ENCODE measurements at places on chromosomes 16 and 17. TPM values are rescaled to one million over a fixed set of nuclear protein-coding genes. Genes with fewer than 3 reads are reported as not detected.

- no peak for DNase-seq
Measured at GRCh38 chr17:29847527-29848400, 82.3 kb downstream of the SSH2 start.

GRCh38 chr16:48619547-48619946 is 9.6 kb upstream of the N4BP1 start:
- no peak for DNase-seq

GRCh38 chr17:63697341-63698286 is 2.3 kb downstream of the LIMD2 start:
- DNase-seq = peak; percentile 73

DNA sequence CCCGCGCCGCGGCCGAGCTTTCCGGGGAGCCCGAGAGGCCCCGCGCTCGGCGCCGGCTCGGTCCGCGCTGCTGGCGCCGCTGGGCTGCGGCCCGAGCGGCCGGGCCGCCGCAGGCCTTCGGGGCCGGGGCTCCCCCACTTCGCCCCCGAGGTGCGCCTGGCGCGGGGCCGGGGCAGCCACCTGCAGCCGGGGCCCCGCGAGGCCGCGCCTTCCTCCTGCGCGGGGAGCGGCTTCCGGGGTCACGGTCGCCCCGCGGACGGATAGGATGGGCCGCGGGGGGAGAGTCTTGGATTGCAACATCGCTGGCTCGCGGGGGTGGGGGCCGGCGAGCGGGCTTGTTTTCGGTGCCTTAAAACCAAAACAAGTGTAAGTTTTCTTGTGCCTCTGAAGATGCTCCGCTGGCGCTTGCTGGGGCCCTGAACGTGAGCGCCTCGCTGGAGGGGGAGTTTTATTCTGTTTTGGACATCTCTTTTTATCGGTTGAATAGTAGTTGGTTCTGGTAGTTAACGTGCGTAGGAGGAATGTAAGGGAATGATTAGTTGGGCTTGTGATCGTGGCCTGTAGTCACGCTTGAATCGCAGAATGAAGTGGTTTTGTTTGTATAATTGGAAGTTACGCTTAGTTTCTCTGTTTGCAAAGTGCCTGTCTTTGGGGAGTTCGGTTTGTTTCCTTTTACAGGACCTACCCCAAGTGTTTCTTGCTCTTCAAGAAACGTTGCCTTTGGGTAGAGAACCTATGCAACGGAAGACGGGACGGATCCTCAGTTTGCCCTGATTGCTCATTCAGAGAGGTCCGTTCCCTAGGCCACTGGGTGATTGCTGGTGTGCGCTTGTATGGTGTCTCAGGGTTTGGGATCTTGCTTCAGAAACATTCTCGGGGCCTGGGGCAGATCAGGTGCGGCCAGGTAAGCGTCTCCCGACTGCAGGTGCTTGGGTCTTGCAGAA is 724 bp downstream of the UBE2I start:
- DNase-seq = peak; percentile 65

- DNase-seq = peak; percentile 46
Measured at GRCh38 chr16:3938843-3939624, 58.5 kb upstream of the CREBBP start.

DNA sequence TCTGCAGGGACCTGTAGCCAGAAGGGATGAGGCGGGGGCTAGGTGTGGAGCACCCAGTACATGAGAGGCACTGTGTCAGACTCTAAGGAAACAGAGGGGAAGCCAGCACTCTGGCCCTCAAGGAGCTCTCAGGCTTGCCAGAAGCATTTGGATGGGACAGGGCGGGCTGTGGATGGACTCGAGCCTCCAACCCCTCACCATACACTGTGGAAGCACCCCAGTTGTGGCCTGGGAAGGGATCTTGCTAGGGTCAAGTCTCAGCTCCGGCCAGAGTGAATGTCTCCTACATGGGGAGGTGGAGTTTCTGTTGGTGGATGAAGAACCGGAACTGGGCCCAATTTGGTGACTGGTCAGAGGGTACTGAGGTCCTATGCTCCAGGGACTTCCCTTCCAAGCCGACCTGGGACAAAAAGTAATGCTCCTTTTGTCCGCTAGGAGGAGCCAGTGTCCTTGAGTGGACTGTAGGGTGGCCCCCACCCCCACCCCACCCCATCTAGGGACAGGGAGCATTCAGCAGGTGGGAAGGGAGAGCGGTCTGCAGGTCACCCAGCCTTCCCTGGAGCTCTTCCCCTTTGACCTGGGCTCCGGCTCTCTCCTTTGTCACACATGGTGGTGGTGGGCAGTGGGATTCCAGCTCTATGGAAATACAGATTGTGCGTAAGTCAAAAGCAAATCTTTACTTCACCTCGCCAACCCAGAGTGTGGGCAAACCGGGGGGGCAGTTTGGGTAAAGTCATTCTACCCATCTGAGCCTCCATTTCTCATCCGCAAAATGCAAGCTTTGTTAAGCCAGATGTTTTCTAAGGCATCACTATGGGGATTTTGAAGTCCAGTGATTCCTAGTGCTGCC is 20.4 kb upstream of the PHB1 start:
- peak; percentile 48 for DNase-seq

DNA sequence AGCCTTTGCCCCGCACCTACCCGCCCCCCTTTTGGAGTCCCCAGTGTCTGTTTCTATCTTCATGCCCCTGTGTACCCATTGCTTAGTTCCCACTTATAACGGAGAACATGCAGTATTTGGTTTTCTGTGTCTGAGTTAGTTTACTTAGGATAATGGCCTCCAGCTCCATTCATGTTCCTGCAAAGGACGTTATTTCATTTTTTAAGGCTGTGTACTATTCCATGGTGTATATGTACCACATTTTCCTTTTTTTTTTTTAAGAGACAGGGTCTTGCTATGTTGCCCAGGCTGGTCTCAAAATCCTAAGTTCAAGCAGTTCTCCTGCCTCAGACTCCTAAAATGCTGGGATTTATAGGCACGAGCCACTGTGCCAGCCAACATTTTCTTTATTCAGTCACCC is 4.1 kb upstream of the TGFB1I1 start:
- no peak for DNase-seq

Gene MAP2K6
- 83.3 TPM for total RNA-seq

- peak; percentile 78 for DNase-seq
Measured at GRCh38 chr16:89565506-89566372, 5.3 kb downstream of the RPL13 start.

DNA sequence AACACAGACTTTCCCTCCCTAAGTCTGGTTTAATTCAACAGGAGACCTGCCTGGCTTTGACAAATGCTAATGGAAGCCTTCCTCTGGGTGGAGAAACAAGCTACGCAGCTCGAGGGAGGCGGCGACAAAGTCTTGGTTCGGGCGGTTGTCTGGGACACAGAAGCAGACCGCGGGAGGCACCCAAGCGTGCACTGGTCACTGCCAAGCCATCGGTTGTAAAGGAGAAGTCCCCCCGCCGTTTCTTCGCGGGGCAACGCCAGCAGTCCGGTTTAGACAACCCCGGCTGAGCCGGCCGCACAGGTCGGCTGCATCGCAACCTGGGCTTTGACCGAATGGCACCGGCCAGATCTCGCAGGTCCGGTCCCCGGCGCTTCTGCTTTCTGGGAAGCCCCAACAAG is 586 bp downstream of the GLYR1 start:
- DNase-seq = peak; percentile 79

Gene CACNG1
- total RNA-seq = not detected

GRCh38 chr16:68517606-68518166 is 21.4 kb upstream of the ZFP90 start:
- no peak for DNase-seq

Measured in colonic mucosa (tissue), 4 donors.